Ureter (tissue), 1 donor: ENCODE measurements at places on chromosomes 1 and 21. TPM values are rescaled to one million over a fixed set of nuclear protein-coding genes. Genes with fewer than 3 reads are reported as not detected.
A peak's percentile ranks its signal among the peaks of the same experiment; 100 is the strongest.

GRCh38 chr1:117697220-117697781 is 91.5 kb downstream of the TENT5C start:
- DNase-seq = no peak

- DNase-seq = no peak
Measured at GRCh38 chr1:107499139-107499744, 358.4 kb downstream of the NTNG1 start.

- peak; percentile 63 for DNase-seq
Measured at GRCh38 chr1:110155878-110156522, 5.7 kb downstream of the SLC6A17 start.

DNA sequence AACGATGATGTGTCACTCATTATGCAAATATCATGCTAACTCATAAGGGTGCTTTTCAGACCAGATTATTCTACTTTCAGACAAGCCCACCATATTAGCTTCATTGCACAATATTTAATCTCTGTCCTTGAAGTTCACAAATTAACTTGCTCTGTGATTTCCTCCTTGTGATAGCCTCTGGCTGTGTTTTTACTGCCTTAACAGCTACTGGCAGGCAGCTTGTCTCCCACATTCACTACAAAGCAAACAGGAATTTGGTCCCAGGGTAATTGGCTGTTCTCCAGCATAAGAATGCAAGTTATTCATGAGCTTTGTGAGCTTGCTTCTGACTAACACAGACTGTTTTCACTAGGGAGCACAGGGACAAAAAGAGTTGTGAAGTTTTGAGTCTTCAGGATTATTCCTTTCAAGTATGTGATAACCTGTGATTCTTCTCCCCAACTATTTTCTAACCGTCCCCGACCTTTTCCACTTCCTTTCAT is 87.9 kb upstream of the HMCN1 start:
- peak; percentile 70 for DNase-seq

The ECM1 gene
- total RNA-seq = 10.8 TPM

- DNase-seq = no peak
Measured at GRCh38 chr1:111723091-111723806, 15.9 kb downstream of the INKA2 start.

- no peak for DNase-seq
Measured at GRCh38 chr1:166062421-166063070, 104.3 kb downstream of the FAM78B start.

The S1PR1 gene
- 38.7 TPM for total RNA-seq

The TMCC2 gene
- total RNA-seq = 0.55 TPM

The ELAPOR1 gene
- total RNA-seq = 0.75 TPM

The SELP gene
- total RNA-seq = 24.0 TPM

The KCND3 gene
- 6.2 TPM for total RNA-seq

DNA sequence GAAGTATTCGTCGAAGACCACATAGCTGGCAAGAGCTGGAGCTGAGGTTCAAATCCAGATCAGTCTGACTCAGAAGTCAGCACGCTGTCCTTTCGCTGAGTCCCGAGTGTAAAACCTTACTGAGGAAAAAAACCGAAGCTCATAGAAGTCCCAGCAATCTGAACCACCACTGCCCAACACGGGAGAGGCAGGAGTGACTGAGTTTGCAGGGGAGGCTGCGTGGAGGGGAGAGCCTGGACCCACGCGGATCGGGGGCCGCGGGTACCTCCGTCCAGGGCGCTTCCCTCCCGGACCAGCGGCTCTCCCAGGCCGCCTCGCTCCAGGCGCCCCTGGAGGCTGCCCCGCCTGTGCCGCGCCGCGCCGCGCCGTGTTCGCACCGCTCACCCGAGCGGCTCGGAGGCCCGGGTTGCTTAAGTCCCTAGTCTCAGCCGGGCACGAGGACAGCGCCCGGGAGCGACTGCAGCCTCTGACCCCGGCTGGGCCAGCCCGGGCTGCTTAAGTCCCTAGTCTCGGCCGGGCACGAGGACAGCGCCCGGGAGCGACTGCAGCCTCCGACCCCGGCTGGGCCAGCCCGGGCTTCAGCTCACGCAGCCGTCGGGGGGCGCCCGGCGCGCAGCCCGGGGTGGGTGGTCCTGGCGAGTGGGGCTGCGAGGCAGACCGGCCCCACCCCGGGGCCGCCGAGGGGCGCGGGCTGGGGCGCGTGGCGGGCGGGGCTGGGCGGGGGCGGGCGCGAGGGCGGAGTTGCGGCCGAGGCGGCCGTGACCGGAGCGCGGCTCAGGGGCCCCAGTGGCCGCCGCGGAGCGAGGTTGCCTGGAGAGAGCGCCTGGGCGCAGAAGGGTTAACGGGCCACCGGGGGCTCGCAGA is at the start of gene ADAMTSL4:
Gene ADAMTSL4, plus strand, starts transcription at position 777 of the 864 bp plus-strand sequence. CDS start 2,881 bp downstream, outside the sequence.
- no peak for DNase-seq

- DNase-seq = no peak
Measured at GRCh38 chr1:204991342-204991844, 51.6 kb upstream of the CNTN2 start.

- peak; percentile 68 for DNase-seq
Measured at GRCh38 chr21:29195981-29196669, 65.7 kb downstream of the MAP3K7CL start.

- no peak for DNase-seq
Measured at GRCh38 chr1:179066471-179066870, 15.4 kb upstream of the TOR3A start.

DNA sequence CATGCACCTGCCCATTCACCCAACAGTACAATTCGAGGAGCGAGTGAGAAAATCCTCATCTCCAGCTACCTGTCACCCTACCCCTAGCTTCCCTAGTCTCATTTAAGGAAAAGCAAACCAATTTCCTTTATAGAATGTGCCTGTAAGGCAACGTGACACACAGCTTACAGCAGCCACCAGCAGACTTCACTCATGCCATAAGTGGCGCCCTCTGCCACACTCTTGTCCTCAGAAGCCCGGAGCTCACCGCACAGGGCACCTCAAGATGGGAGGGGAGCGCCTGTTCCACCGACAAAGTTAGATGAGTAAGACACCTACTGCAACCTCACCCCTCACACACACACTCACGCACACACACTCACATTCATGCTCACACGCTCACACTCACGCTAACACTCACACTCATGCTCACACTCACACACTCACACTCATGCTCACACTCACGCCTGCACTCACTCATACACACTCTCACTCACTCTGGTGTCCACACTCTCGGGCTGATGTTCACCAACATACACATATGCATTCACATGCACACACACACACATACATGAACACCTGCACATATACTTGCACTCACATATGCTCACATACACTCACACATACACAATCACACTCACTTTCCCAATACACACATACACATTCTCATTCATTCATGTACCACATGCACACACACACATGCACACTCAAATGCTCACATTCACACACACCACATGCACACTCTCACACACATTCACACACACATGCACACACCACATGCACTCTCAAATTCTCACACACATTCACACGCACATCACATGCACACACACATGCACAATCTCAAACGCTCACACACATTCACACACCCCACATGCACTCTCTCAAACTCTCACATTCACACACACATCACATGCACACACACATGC is 170.7 kb downstream of the PSMG1 start:
- no peak for DNase-seq

The MKNK1 gene
- total RNA-seq = 66.9 TPM
